ENCODE measurements at places on chromosomes 7 and 10.

DNA sequence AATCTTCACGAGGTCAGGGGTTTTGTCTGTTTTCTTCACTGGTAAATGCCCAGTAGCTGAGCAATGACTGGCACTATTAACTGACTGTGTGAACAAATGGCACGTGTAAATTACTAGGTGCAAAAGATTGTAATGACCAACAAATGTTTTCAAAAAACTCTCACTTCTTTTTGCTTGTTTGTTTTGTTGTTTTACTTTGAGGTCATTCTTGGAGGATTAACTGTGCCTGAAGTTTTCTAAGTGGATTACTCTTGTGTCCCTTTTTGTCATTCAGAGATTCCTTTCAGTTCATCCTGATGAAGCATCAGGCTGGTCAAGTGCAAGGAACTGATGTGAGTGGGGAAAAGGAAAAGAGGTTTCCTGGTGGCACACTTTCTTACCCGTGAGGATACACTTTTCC is 74.4 kb upstream of the PPP1R3C start:
- H3K4me1 ChIP-seq, result no peaks in the 10 kb centered on the region
- no peak overlapping the region for H3K4me3 ChIP-seq
- H3K27me3 ChIP-seq, result no peaks in the 10 kb centered on the region
- no peaks in the 10 kb centered on the region for H3K36me3 ChIP-seq

DNA sequence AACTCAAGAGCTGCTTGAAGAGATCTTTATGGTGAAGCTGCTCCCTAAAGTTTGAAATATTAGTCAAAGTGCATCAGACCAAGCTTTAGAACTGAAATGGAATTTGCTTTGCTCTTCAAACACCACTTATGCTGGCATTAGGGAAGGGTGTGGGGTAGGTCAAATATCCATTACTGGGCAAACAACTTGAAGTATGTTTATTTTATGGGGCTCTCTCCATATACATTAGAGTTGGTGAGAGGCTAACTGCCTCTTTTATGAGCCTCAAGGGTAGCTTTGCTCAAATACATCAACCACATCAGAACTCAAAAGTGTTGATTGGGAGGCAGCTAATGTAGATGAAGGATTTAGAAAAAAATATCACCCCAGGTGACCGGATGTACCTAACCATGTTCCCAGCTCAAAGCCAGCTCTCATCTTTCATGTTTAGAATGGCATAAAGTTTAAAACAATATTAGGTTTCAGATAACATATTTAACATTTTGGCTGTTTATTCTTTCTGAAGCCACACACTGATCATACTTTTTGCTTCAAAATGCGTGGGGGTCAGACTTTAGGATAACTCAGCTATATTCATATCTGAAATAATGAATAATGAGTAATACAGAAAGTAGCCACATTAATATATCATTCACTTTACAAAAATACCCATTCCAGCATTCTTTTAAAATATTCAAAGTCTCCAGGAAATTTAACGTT is 318.6 kb downstream of the PTEN start:
- no peak for DNase-seq
- H3K4me1 ChIP-seq, result no peaks in the 10 kb centered on the region
- H3K4me3 ChIP-seq, result no peak overlapping the region
- H3K36me3 ChIP-seq, result no peaks in the 10 kb centered on the region
- H3K27ac ChIP-seq, result no peak overlapping the region
- no peaks in the 10 kb centered on the region for H3K27me3 ChIP-seq

DNA sequence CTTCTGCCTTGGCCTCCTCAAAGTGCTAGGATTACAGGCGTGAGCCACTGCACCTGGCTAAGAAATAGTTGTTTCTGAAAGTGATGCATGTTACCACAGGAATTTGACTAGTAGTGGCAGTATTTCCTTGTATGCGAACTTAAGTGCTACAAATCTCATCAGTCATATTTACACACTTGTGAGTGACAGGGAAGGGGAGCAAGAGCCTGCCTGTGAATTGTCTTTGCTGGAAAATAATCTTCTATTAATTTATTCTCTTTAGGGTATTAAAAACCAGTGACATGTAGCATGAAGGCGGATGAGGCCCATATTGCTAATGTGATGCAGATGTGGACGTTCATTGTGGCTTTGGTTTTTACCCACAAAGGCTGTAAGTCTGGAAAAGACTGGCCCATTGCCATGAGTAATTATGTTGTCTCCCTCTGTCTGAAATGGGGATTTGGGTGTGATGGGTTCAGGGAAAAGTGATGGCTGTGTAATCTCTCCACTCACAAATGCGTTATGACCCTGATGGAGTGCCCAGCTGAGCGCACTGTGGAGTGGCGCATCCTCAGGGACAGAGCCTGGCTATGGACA is 97.6 kb downstream of the CCNY start:
- DNase-seq, result no peak
- H3K27ac ChIP-seq, result no peak overlapping the region
- peaks cover 6% of the 10 kb centered on the region for H3K4me1 ChIP-seq
- no peak overlapping the region for H3K4me3 ChIP-seq

DNA sequence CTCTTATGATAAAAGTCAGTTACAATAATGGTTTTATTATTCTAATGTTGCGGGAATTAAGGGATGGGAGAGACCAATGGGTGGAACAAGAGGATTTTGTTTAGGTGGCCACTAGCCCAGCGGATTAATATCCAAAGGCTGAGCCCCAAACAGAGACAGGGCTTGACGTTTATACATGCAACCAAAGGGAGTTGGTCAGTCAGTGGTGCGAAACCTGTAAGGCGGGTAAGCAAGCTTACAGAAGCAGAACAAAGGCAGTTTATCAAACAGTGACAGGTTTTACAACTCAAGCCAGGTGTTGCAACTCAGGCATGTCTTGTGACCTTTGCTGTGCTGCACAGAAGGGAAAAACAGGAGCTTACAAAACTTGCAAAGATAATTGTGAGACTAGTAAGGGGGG is 622.9 kb upstream of the MBL2 start:
- H3K27me3 ChIP-seq, result no peaks in the 10 kb centered on the region
- H3K4me3 ChIP-seq, result no peak overlapping the region
- DNase-seq, result peak; percentile 36
- no peaks in the 10 kb centered on the region for H3K36me3 ChIP-seq
- H3K4me1 ChIP-seq, result no peaks in the 10 kb centered on the region

- no peak for DNase-seq
- no peak overlapping the region for H3K4me3 ChIP-seq
- H3K27ac ChIP-seq, result no peak overlapping the region
- H3K27me3 ChIP-seq, result no peaks in the 10 kb centered on the region
- no peaks in the 10 kb centered on the region for H3K36me3 ChIP-seq
Observed at GRCh38 chr10:22317771-22318565, 1.8 kb downstream of the COMMD3 start.

GRCh38 chr10:92142512-92142911 is 148.4 kb downstream of the CPEB3 start:
- H3K27me3 ChIP-seq, result no peaks in the 10 kb centered on the region
- no peak overlapping the region for H3K27ac ChIP-seq

DNA sequence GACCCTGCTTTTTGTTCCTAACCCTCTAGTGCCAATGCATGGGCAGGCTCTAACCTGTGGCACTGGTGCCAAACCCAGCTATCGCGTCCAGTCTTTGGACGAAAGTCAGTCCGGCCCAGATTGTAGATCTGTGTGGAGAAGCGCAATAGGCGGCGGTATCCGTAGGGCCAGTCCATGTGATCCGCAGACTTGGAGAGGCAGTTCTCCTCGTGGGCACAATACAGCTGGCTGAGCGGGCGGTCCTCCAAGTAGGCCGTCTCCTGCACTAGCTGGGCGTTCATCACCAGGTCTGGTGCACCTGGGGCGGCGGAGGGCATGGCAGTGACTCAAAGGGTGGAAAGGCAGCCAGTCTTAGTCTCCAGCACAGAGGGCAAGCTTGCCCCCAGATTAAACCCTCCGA is 14.5 kb downstream of the LOXL4 start:
- DNase-seq, result no peak
- no peaks in the 10 kb centered on the region for H3K27me3 ChIP-seq
- no peak overlapping the region for H3K4me3 ChIP-seq
- H3K4me1 ChIP-seq, result no peaks in the 10 kb centered on the region
- no peak overlapping the region for H3K27ac ChIP-seq

- no peaks in the 10 kb centered on the region for H3K27me3 ChIP-seq
- no peaks in the 10 kb centered on the region for H3K4me1 ChIP-seq
- no peak overlapping the region for H3K27ac ChIP-seq
- DNase-seq, result no peak
- H3K4me3 ChIP-seq, result no peak overlapping the region
Observed at GRCh38 chr10:45160271-45160670, 155.1 kb downstream of the OR13A1 start.

DNA sequence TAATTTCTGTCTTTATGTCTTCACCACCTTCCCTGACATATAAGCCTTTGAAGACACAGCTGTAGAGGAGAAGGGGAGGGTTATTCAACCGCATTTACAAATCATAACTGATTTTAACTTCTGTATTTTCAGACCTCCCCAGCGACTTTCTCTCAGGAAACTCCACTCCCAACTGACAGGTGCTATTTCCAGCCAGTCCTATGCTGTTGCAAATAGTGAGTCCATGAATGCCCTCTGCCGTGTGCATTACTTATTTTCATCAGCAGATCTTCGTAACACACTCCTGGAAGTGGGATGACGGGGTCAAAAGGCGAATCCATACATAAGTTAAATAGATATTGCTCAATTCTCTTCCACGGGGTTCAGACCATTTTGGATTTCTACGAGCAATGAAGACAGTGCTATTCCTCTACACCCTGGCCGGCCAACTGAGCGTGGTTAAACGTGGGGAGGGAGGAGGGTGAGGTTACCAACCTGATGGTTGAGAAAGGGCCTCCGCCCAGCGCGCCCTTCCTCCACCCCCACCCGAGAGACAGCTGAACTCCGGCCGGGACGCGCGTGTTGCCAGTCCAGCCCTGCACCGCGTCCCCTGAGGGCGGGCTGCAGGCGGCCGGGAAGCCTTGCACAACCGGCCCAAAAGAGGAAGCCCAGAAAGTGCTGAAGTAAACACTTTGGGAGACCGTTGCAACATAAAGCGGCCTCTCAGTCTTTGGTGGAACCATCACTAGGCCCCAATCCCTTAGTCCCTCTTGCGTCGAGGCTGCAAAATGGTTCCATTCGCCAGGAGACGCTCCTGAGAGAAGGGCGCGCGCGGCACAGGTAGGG is at the start of gene APBB1IP:
Gene APBB1IP, plus strand, starts transcription at position 705 of the 825 bp plus-strand sequence. CDS start 53,986 bp downstream, outside the sequence.
- H3K4me1 ChIP-seq, result no peaks in the 10 kb centered on the region
- no peaks in the 10 kb centered on the region for H3K36me3 ChIP-seq
- peaks cover 16% of the 10 kb centered on the region for H3K27me3 ChIP-seq
- peak; percentile 19 for DNase-seq

DNA sequence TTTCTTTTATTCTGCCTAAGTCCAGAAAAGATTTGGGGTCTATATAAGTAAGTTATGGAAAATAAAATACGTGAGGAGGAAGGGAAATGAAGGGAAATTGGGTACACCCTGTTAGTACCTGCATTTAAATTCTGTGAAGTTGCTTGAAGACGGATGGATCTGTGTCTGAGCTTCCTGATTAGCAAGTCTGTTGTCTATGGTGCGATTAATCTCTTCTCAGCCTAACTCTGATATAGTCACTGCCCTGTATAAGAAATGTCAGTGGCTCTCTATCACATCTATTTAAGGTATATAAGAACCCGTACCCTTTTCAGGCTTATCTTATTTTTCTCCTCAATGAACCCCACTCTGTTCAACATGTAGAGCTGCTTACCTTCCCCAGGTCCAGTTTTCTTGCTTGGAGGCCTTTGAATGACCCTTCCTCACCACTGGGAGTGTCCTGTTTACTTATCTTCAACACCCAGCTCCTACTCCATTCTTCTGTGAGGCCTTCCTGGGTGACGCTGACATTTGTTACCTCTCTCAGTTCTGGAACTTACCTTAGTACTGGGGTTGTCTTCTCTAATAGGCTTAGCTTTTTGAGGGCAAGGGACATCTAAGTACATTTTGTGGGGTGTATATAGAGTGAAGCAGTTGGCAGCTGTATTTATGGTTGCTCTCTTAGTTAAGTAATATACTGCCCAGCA is 149.6 kb upstream of the PRPS1L1 start:
- no peak for DNase-seq
- H3K27me3 ChIP-seq, result no peaks in the 10 kb centered on the region
- H3K4me1 ChIP-seq, result peaks cover 8% of the 10 kb centered on the region
- H3K36me3 ChIP-seq, result no peaks in the 10 kb centered on the region
- H3K4me3 ChIP-seq, result no peak overlapping the region

- no peak for DNase-seq
- no peak overlapping the region for H3K4me3 ChIP-seq
- H3K27ac ChIP-seq, result no peak overlapping the region
- no peaks in the 10 kb centered on the region for H3K36me3 ChIP-seq
- H3K4me1 ChIP-seq, result no peaks in the 10 kb centered on the region
Observed at GRCh38 chr10:100792574-100792973, 47.2 kb downstream of the PAX2 start.

- no peak overlapping the region for H3K27ac ChIP-seq
- no peak for DNase-seq
- no peaks in the 10 kb centered on the region for H3K27me3 ChIP-seq
- no peaks in the 10 kb centered on the region for H3K4me1 ChIP-seq
Observed at GRCh38 chr10:108064746-108065260, 900.3 kb upstream of the SORCS1 start.

- H3K4me3 ChIP-seq, result no peak overlapping the region
- no peaks in the 10 kb centered on the region for H3K4me1 ChIP-seq
- H3K27ac ChIP-seq, result no peak overlapping the region
- H3K27me3 ChIP-seq, result no peaks in the 10 kb centered on the region
- no peaks in the 10 kb centered on the region for H3K36me3 ChIP-seq
Observed at GRCh38 chr7:103132995-103133688, 15.8 kb downstream of the NAPEPLD start.

DNA sequence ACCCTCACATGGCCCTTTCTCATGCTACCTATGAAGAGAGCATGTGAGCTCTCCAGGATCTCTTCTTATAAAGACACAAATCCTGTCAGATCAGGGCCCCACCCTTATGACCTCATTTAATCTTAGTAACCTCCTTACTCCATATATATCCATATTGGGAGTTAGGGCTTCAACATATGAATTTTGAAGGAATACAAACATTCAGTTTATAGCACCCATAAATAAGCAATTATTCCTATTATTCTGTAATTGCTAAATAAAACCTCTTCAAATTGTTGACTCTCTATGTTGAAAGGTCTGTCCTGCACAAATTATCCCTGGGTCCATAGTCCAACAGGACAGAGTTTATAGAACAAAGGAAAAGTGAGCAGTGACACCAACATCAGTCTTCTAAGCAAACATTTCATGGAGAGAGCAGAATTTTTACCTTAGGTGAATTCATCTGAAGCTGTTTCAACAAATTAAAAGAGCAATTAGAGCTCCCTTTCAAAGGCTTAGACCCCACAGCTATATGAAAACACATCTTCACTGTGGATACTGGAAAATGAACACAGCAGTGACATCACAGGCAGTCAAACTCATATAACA is 12.2 kb downstream of the DOCK4 start:
- no peaks in the 10 kb centered on the region for H3K4me1 ChIP-seq
- H3K36me3 ChIP-seq, result no peaks in the 10 kb centered on the region
- H3K4me3 ChIP-seq, result no peak overlapping the region
- H3K27me3 ChIP-seq, result no peaks in the 10 kb centered on the region

GRCh38 chr7:106858618-106859532 is 6.2 kb upstream of the PIK3CG start:
- no peaks in the 10 kb centered on the region for H3K27me3 ChIP-seq
- peaks cover 4% of the 10 kb centered on the region for H3K4me1 ChIP-seq
- no peaks in the 10 kb centered on the region for H3K36me3 ChIP-seq
- H3K27ac ChIP-seq, result no peak overlapping the region
